ENCODE measurements at places on chromosomes 3 and 15.

DNA sequence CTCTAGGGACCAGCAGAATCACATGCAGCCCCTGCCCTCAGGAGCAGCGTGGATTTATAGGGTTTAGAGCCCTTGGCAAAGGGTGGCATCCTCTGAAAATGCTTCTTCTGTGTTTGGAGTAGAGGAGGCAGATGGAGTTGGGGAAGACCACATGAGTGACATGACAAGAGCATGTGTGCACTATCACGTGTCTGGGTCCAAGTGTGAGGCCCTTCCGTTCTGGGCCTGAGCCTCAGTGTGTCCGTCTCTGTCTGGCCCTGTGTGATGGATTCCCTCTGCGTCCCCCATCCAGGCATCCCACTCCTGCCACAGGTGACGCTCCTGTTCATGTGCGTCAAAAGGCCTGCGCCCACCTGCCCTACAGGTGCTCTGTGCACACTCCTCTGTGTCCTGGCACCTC is 30.1 kb downstream of the FGD5 start:
- DNase-seq: no peak

DNA sequence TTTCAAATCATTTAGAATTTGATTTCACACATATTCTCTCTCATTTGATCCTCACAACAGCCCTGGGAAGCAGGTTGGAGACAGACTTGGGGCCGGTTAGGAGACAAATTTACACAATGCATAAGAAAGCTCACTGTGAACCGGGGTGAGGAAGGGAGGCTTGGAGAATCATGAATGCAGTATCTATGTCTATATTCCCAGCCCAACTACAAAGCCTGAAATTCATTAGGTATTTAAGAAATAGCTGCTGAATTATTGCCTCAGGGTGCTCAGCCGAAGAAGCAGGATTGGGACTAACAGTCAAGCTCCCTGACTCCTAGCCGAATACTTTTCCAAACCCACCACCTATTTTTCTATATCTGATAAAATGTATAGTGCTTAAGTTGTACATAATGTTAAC is 8.4 kb upstream of the GOLGA6C start:
- no peak for DNase-seq

- DNase-seq: no peak
These were observed 10.9 kb downstream of the ENTPD3 start for GRCh38 chr3:40397912-40398311.

GRCh38 chr3:182242489-182242942 is 530.8 kb downstream of the SOX2 start:
- DNase-seq: no peak

DNA sequence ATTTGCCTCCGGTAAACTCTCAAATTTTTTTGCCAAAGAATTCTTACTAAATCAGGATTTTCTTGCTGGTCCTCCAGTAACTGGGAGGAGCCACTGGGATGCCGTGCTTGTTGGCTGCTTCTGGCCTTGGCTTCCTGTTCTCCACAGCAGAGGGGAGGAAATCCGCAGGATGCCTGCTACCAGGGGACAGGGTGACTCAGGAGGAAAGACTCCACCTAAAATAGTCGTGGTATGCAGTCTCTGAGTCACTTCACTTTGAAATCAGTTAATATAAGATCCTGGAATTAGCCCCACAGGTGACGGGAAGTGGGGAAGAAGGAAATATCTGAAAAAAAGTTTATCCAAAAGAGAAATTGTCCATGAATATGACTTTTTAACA is 6.5 kb upstream of the TM4SF18 start:
- DNase-seq: peak; percentile 98

DNA sequence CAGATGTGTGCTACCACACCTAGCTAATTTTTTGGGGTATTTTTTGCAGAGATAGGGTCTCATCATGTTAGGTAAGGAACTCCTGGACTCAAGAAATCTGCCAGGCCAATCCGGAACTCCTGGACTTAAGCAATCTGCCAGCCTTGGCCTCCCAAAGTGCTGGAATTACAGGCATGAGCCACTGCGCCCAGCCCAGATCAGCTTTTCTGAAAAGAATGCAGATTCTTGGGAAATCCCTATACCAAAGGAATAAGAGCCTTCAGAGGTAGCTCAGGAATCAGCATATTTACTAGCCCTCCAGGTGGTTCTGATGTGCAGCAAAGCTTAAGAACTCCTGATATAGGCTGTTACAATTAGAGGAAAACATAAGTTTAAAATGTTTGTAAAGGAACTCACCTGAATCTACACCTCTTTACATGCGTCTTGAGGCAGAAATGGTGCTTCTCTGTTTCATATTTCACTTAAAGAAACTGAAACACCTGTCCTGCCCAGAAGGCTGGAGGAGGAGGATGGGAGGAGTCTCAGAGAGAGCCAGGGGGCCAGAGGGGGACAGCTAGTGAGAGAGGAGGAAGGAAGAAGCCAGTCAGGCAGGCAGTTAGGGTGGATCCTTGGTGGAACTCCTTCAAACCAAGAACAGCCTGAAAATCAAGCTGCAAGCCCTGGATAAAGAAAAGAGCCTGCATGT is at the start of gene XCR1:
TSS of gene XCR1 (minus strand) at position 463 of the 685 bp plus-strand sequence. CDS start 5,536 bp downstream, outside the sequence.
- DNase-seq: no peak

- DNase-seq: no peak
These were observed 548.2 kb downstream of the PDCD6IP start for GRCh38 chr3:34346656-34347055.

DNA sequence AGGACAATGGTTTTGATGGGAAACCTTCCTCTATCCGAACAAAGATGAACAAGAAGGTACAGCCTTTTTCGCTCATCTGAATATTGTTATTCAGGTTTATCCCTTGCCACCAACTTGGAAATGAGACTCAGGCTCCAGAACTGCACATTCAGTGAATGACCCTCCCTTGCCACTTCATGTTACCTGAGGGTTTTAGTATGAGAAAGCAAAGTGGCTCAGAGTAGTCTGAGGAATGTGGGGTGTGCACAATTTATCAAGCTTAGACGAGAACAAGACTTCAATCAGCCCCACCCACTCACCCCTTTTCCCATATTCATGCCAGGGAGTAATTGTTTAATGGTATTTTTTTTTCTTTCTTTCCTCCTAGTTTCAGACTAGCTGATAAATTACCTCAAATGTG is 265.3 kb upstream of the POU1F1 start:
- DNase-seq: no peak

GRCh38 chr3:111745786-111746185 is 113.3 kb upstream of the PHLDB2 start:
- DNase-seq: no peak

DNA sequence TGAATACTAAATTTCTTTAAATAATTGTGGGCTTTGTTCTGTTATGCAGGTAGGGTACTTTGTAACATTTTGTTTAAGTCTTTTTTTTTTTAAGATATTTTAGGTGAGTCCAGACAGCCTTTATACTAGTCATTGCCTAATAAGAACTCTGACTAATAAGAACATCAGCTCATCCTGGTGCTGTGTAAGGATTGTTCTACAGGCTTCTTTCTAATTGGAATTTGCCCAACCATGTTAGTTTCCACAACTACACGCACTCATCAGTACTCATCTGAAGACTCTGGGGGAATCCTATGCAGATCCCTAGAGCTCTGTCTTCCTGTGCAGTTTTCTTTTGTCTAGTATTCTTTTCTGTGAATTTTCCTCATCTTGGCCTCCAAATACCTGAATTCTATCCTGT is 741.8 kb downstream of the IGSF11 start:
- DNase-seq: no peak

- no peak for DNase-seq
These were observed 501.7 kb upstream of the ARPP21 start for GRCh38 chr3:35137612-35138011.

- DNase-seq: no peak
These were observed 34.2 kb upstream of the OCA2 start for GRCh38 chr15:28133281-28133680.

- no peak for DNase-seq
These were observed 55.5 kb downstream of the MYZAP start for GRCh38 chr15:57647071-57647790.

DNA sequence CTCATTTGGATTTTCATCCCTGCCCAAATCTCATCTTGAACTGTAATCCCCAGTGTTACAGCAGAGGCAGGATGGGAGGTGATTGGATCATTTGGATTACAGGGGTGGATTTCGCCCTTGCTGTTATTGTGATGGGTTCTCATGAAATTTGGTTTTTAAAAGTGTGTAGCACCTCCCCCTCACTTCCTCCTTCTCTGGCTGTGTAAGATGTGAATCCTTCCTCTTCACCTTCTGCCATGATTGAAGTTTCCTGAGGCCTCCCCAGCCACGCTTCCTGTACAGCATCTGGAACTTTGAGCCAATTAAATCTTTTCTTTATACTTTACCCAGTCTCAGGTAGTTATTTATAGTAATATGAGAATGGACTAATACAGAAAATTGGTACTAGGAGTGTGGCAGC is 316.8 kb downstream of the PLCL2 start:
- no peak for DNase-seq

DNA sequence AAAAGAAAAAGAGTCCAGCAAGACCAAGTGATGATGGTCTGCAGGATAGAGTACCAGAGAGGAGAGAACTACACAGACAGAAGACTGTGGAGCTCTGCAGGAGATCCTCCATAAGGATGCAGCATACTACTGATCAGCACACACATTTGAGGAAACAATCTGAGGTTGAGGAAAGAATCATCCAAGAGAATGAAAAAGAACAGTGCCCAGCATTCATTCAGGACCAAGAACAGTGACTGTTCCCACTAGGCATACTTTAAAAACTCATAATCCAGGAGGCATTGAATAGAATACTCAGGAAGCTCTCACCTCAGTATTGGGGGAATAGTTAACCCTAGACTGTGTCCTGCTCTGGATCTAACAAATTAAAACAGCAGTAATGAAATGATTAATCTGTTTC is 54.9 kb downstream of the THSD4 start:
- DNase-seq: no peak

GRCh38 chr3:24005669-24006068 is 60.6 kb downstream of the NR1D2 start:
- DNase-seq: no peak

DNA sequence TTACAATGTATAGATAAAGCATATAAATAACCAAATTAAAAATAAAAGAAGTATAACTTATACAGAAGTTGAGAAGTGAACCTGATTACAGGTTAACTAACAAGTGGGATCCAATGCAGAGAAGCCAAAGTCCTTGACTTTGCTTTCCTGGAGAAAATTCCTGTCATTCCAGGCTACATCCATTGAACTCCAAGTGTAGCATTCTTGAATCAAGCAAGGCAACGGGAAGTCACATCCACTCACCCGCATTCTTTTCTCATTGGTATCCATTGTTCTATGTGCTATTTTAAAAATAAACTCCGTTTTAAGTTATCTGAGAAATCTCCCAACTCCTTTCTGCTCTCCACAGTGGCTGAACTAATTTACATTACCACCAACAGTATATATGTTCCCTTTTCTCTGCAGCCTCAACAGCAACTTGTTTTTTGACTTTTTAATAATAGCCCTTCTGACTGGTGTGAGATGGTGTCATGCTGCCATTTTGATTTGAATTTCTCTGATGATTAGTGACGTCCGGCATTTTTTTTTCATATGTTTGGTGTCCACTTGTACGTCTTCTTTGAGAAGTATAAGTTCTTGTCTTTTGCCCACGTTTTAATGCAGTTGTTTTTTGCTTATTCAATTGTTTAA is 534.3 kb downstream of the ROBO1 start:
- DNase-seq: no peak

DNA sequence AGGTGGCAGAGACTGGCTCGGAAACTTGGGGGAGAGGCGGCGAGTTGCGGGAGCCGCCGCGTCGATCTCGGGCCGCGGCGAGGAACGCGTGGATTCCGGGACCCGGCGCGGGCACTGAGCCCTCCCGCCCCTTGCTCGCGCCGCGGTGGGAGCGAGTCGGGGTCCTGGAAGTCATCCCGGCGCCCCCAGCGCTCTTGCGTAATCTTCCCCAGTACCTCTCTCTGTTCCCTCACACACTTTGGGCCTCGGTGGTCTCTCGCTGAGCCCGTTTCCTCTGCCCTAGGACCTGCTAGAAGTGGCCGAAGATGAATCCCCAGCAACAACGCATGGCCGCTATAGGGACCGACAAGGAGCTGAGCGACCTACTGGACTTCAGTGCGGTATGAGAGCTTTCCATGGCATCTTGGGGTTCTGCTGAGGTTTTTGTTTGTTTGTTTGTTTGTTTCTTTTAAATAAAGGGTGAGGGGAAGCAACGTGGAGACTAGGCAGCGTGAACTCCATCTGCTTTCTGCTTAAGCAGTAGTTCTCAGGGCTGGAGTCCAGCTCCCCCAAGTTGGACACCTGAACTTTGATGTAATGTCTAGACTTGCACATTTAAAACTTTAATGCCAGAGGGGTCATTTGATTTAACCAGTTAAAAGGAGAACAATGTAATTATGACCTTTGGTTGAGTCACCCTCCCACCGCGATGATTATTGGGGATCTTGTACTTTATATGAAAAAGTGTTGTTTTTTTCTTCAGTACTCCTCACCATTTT is 1.3 kb downstream of the TCF12 start:
- peak; percentile 63 for DNase-seq

DNA sequence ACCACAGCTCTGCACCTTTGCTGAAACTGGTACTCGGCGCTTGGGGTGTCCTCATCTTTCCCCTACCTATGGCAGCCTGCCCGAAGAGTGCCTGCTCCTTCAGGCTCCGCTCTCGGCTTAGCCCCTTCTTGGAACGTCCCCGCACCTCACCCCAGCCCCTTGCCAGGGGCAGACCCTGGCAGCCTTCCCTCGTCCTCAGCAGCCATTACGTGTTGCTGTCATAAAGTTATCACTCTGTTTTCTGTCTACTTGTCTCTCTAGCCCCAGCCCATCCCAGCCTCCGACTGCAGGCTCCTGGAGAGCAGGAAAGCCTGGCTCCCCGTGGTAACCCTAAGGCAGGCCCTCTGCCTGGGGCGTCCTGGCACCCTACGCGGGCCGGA is 5.1 kb upstream of the BAHD1 start:
- no peak for DNase-seq
